Tibial artery (tissue), 4 donors: ENCODE measurements at places on chromosomes 7 and 10.

DNA sequence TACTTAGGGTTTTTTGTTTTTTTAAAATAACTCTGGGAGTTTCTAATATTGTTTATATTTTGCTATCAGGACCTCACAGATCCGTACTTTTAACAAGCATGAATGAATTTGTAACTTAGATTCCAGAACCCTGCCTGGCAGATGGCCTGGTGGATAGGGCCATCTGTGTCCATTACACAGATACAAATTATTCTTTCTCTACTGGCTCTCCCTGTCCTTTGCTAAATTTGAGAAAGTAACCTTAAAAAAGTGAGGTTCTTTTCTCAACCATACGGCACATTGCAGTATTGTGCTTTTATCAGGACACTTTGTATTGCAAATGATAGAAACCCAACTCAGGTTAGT, 26.6 kb downstream of the LCOR start:
- DNase-seq = no peak

DNA sequence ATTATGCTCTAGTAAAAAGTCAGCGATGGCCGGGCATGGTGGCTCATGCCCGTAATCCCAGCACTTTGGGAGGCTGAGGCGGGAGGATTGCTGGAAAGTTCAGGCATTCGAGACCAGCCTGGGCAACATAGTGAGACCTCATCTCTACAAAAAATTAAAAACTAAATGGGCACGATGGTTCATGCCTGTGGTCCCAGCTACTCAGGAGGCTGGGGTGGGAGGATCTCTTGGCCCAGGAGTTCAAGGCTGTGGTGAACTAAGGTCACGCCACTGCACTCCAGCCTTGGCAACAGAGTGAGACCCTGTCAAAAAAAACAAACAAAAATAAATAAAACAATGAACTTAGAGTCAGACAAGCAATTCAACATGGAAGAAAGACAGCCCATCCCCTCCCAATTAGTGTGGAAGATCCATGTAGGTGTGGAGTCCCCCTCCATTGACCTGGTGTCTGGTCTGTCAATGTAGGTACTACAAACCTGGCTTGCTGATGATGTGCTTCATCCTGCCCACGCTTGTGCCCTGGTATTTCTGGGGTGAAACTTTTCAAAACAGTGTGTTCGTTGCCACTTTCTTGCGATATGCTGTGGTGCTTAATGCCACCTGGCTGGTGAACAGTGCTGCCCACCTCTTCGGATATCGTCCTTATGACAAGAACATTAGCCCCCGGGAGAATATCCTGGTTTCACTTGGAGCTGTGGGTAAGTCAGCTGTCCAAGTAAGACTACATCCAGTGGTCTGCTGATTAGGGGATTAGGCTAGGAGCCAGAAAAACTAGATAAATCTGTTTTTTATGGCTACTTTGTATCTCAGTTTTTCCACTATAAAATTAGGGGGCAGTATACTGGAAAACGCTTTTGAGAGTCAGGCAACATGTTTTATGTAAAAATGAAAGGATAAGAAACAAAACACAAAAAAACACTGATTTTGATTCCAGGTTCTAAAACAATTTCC, 9.3 kb downstream of the SCD start:
- DNase-seq = no peak

DNA sequence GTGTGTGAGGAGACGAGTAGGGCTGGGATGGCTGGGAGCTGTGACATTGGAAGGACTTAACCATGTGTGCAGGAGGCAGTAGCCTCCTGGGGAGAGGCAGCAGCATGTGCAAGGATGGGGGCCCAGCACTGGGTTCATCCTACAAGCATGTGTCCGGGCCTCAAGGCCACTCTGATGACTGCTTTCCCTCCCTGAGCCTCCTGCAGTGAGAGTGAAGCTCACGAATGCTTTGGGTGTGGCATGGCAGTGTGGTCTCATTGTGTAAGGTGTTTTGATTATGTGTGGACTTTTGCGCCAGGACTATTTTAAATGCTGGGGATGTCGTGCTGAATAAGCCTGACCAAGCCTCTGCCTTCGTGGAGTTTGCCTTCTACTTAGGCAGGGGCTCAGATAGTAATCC, 122.0 kb upstream of the INSYN2A start:
- DNase-seq = no peak

GRCh38 chr10:69649786-69650550, 19.9 kb downstream of the FAM241B start:
- DNase-seq = no peak

DNA sequence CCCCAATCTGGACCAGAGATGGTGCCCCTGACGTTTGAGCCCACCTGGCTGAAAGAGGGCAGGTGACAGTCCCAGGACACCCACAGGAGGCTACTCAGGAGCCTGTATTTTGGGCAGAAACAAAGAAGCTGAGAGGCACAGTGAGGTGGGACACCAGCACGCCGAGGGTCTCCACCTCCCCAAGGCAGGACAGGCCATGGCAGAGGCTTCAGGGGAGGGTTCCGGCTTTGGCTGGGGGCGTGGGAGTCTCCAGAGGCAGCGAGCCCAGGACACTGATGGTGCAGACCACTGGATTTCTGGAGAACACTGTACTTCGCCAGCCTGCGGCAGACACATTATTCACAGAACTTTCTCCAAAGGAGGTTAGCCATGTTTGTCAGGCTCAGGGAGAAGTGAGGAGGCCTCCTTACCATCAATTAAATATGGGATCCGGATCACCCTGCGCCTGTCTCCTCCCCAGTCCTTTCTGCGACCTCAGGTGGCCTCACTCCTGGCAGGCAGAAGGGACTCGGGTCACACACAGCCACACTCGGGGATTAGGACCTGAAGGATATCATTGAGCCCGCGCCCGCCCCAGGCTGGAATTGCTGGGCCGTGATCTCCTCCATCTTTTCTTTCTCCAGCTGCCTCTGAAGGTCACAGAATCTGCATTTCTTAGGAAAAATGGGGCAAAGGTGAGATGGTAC, 98.3 kb downstream of the MKI67 start:
- DNase-seq = no peak

- DNase-seq = no peak
Observed at GRCh38 chr7:76351372-76351771, 7.4 kb downstream of the YWHAG start.

DNA sequence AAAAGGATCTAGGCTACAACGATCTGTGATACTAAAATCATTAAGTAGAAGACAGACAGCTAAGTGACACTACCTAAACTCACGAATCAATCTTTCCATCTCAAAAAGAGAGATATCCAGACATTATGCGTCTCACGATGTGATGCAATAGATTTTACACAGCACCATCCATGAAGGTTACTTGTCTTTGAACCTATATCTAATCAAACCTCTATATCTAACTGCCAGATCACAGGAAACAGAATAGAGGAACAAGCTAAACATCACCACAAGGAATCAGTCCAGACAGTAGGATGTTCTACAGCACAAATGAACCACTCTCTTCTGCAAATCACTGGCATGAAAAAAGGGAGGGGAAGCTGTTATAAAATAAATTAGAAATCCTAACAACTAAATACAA, 4.1 kb downstream of the RAPGEF5 start:
- DNase-seq = no peak

DNA sequence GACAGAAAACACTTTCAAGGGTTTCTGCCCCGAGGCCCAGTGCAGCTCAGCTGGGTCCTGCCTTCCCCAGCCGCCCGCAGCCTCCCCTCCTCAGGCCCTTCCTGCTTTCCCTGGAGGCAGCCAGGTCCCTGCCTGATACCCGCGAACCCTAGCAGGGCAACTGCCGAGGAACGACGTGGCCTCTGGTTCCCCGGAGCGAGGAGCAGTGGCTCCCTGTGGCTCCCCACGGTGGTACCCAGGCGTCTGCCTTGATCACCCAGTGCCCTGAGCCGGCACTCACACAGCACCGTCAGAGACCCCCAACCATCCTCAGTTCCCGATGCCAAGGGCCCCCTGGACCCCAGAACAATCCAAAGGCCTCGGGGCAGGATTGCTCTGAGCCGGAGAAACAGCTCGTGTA, 58.3 kb downstream of the CFAP46 start:
- peak; percentile 12 for DNase-seq

DNA sequence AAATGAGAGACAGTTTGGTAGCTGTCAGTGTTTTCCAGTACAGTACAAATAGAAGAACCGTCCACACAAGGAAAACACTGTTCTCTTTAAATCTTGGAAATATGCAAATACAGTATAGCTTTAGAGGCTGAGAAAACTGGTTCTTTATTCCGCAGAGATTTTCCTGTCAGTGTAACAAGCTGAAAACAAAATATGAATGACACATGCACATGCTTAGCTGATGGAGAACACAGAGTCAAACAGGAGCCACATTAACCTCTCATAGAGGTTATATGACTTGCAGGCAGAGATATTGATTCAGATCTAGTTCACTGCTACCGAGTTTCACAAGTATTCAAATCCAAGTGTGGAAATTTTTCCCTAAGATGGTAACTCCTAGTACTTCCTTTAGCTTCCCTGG, 135.2 kb upstream of the C1QL3 start:
- DNase-seq = no peak

- DNase-seq = no peak
Observed at GRCh38 chr10:102451105-102451969, at the start of gene C10orf95. Gene C10orf95 (minus strand): TSS chr10:102451543. CDS start chr10:102451093, 450 bp downstream.

DNA sequence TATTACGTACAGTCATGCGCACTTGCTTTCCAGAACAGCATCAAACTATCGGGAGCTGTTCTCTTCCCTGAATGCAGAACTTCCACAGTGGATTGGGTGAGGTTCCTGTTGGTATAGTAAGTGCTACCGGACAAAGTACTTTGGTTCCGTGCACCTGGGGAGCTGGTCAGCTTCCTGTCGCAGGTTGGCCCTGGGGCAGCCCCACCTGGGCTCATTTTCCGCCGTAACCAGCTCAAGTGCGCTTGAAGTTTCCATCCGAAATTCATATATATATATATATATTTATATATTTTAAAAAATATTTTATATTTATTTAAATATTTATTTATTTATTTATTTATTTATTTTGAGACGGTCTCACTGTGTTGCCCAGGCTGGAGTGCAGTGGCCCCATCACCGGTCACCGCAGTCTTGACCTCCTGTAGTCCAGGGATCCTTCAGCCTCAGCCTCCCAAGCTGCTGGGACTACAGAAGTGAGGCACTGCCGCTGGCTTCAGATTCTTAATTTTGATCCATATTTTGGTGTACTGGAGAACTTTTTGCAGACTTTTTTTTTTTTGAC, 6.5 kb downstream of the SCART1 start:
- no peak for DNase-seq

GRCh38 chr7:24135003-24135817, 148.8 kb upstream of the NPY start:
- DNase-seq = no peak

- DNase-seq = no peak
Observed at GRCh38 chr10:64867501-64867962, 1346.3 kb downstream of the REEP3 start.

DNA sequence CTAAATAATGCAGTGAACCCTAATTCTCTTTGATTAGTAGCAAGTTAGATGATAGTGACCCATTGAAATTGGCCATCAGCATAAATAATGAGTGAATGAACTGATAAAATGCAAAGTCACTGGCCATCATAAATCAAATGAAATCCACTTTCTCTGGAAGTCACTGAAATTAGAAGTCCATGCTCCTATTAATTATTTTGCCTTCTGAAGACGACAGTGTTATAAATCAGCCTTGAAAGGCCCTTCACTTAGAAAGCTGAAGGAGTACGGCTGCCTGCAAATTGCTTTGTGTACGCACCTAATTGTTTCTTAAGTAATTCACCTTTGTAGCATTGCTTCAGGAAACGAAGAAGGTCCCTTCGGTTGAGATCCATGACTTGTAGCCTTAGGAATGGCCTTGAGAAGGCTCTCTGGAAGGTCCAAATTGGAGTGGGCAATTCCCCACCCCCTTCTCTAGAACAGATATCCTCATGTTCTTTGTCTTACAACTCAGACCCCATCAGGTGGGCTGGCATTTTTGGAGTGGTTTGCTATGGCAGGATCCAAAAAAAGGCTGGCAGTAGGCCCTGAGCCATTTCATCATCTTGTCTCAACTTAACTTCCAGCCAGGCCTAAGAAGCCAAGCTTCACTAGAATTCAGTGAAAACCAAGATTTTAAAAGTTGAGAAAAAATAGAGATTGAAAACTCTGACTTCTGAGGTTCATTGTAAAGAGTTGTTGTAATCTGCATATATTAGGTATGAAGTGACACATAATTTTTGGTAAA, 420.3 kb downstream of the LRMDA start:
- no peak for DNase-seq

DNA sequence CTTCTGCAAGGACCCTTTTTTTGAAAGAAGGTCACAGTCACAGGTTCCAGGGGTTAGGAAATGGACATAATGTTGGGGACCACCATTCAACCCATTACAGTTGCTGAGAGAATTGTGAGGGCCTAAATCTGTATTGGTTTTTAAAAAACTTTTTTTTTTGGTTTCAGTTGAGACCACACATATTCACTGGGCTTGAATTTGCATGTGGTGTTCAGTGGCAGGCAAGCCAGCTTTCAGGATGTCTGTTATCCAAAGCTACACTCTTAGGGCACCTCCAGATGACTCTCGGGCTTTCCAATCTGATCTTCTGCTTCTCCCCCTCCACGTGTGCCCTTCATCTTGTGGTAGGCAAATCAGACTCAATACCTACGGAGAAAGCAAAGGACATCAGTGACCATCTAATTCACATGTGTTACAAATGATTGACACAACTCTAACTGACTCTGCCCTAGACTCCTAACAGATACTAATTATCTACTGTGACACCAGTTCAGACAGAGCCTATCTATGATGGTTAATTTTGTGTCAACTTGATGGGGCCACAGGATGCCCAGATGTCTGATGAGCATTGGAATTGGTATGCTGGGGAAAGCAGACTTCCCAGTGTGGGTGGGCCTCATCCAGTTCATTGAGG, 93.3 kb upstream of the ELMO1 start:
- DNase-seq = no peak

GRCh38 chr7:55242613-55243012, 122.5 kb upstream of the LANCL2 start:
- no peak for DNase-seq

DNA sequence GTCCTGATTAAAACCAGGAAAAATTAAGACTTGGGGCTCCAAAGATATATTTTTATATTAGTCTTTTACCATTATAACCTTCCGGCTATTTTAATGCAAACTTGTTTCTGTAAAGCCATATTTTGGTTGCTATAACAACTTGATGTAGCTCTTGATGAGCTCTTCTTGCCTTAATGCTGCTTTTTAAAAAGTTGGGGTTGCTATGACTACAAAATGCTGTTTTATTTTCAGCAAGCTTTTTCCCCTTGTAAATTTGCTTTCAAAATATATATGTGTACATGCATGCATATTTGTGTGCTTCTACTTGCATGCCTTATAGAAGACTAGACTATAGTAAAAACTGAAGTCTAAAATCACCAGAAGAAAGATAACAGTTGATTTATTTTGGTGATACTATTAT, 99.7 kb downstream of the CSTF2T start:
- DNase-seq = no peak

DNA sequence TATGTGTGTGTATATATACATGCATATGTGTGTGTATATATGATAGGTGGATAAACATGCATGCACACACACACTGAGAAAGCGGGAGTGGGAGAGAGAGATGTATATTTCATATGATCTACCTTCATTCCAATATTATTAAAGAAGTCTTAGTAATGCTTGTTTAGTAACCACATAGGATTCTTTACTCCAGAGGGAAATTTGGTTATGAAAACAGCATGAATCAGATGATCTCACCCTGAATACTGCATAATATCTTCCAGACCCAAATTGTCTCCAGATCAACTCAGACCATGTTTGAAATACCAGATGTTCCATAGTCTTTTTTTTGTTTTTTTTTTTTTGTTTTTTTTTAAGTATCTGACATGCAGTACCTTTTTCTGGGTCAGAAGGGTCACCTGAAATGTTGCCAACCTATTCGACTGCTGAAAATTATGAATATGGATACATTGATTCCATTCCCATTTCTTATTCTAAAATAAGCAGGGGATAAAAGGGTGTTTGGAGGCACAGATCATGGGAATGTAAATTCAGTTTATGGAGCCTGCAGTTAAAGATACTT, 17.4 kb downstream of the TES start:
- DNase-seq = no peak
